HL-60 (cell line): ENCODE measurements at places on chromosomes 3 and 15.

GRCh38 chr15:71125831-71126450 is 10.7 kb downstream of the THSD4 start:
- no peak for DNase-seq

DNA sequence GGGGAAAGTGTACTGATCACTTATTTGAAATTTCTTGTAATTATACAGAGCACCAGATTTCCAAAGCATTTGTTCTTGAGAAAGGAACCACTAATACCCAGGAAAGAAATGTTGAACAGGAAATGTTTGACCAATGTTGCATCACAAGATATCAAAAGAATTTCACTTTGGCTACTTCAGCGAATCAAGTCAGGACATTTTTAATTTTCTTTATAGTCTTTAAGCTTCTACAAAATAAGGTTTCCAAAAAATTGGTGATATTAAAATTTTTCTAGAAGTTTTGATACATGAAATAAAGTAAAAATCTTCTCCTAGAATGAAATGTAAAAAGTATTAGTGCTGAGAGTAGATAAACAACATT is 421.9 kb downstream of the MECOM start:
- no peak for DNase-seq

GRCh38 chr3:1726741-1727140 is 371.9 kb upstream of the CNTN4 start:
- DNase-seq: no peak

GRCh38 chr3:78003090-78003489 is 963.2 kb downstream of the ROBO2 start:
- no peak for DNase-seq

GRCh38 chr15:54556231-54556630 is 578.0 kb downstream of the UNC13C start:
- DNase-seq: no peak

DNA sequence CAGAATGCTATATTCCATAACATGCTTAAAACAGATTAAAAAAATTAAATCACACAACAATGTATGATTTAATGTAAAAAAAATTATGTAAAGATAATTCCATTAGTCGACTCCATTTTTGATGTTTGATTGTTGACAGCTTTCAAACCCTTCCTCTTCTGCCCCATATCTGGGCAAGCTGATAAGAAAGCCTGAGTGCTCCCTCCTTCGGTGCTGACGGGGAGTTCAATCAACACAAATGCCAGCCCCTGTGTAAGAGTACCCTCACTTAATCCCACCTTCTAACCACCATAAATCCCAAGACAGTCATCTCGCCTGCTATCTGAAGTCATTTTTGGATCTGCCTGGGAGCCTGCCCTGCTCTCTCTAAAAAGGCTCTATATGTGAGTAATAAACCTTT is 59.8 kb upstream of the IP6K2 start:
- DNase-seq: no peak

DNA sequence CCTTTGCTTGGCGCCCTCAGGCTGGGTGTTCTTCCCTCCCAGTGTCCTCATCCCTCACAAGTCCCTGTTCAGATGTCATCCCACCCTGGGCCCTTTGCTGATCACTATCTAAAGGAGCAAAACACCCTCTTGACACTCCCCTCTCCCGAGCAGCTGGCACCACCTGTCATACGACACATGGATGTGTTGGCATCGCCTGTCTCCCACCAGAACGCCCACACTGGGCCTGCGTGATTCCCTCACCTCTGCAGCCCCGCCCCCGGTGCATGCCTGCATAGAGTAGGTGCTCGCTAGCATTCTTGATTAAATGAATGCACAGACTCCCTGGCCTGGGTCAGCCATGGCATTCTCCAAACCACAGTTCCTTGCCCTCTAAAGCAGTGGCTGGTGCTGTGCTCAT is 75.8 kb downstream of the DNAJB8 start:
- no peak for DNase-seq

- no peak for DNase-seq
Observed at GRCh38 chr3:64408770-64409169, 183.5 kb upstream of the PRICKLE2 start.

GRCh38 chr3:140470962-140471361 is 206.9 kb upstream of the TRIM42 start:
- DNase-seq: no peak

GRCh38 chr3:24340966-24341365 is 153.7 kb downstream of the THRB start:
- DNase-seq: no peak

DNA sequence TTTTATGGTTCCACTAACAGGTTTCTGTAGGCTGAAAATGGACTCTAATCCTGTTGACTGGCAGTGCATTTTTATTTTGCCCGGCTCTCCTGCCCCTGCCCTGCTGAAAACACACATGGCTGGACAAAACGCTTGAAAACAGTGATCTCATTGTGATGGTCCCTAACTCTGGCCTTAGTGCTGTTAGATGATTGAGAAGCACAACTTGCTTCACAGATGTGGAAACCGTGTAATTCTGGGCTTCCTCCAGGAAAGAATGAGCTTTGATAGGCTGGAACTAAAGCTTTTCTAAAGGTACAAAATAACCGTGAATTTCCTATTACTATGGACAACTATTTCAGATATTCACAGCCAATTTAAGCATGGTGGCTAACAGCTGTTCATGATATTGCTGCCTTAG is 121.4 kb downstream of the VGLL3 start:
- DNase-seq: no peak

DNA sequence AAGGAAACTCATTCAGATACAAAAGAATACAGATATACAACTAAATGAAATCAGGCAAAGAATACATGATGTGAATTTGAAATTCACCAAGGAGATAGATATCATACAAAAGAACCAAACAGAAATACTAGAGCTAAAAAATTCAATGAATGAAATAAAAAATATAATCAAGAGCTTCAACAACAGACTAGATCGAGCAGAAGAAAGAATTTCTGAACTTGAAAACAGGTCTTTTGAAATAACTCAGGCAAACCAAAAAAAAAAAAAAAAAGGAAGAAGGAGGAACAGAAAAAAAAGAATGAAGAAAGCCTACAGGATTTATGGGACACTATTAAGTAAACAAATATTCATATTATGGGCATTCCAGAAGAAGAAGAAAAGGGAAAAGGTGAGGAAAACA is 137.8 kb downstream of the DMXL2 start:
- DNase-seq: no peak

GRCh38 chr15:50049871-50050270 is 69.2 kb downstream of the ATP8B4 start:
- DNase-seq: no peak

DNA sequence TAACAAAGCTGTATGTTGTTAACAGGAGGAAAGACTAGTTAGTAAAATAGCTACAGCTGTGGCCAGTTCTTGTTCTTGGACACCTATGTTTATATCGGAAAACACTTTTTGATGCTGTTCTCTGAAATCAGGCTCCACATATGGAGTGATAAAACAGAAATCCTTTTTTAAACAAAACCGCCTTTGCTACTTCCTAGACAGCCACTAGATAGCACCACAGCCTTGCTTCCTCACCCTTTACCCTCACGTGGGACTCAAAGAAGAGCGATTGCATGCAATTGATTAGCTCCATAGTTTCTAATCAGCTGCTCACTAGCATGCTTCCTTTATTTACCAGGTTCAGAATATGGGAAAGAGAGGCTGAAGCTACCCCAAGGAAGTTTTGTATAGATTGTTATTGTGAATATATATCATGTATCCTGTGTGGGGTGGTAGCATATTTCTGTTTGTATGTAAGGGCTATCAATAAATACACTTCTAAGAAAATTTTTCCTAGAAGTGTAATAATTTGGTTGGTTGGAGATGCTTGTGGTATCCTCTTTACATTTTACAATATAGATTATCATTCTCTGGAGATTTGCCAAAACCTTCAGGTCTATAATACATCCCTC is 4.3 kb upstream of the MTFMT start:
- no peak for DNase-seq

DNA sequence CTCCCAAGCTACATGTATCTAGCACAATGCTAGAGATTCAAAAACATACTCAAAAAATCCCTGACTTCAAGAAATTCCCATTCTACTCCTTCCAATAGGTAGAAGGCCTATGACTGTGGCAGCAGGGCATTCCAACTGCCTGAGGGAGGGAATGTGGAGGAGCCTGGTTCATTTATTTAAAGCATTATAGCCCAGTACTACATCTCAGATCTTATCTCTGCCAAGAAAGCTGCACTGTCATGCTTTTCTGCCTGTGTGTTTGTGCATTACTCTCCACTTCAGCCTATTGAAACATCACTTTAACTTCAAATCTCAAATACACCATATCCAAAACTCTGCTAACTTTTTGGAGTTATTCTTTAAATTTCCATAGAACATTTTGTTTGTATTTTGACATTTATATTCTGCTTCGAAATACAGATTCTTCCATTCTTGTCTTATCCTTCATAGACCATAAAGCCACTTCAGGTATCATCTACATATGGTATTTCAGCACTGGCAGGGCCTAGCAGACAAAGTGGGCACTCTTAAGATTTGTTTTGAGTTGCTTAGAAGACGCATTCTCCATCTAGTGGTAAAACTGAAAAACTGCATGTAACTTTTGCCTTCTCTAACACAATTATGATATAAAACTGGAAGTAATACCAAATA is 59.1 kb upstream of the NEDD4 start:
- DNase-seq: no peak

- DNase-seq: no peak
Observed at GRCh38 chr3:107272471-107272870, 104.8 kb upstream of the CCDC54 start.

GRCh38 chr15:82875411-82876003 is 66.1 kb downstream of the WHAMM start:
- DNase-seq: no peak

DNA sequence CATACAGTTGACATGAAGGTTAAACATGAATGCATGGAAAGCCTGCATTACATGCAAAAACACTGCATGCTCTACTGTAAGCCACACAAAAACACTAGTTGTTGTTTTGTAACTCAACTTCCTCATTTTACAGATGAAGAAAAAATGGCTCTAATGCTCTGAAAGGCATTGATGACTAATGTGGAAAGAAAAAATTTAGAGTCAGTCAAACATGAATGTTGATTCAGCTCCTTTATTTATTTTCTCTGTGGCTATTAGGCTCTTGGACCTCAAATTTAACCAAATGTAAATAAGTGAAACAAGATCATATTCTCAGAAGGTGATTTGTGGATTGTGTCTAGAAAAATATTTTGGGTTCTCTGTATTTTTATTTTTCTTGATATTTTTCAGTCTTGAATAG is 336.7 kb upstream of the ZNF717 start:
- DNase-seq: no peak

- DNase-seq: no peak
Observed at GRCh38 chr3:123449997-123450604, 1.2 kb upstream of the ADCY5 start.

- DNase-seq: no peak
Observed at GRCh38 chr3:147034359-147034758, 372.0 kb downstream of the ZIC4 start.

- DNase-seq: peak; percentile 29
Observed at GRCh38 chr3:141050576-141051442, at the start of gene SPSB4. Gene SPSB4, plus strand, starts transcription at chr3:141051347. Its CDS starts 14,758 bp downstream, at chr3:141066105.

DNA sequence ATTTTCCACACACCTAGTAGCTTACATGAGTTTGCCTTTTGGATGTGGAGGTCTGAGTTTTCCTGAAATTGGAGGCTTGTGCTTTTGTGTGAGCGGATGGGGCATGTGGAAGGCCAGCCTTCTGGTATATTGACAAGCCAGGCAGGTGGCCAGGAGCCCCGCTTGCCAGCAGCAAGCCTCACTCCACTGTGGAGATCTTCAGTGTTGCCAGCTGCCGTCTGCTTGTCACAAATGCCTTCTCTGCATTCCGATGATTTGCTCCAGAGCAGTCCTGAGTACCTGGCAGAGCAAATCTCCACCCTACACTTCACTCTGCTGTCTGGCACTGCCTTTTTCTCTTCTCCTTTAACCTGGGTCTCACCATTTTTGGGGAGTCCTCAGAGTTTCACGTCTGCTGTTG is 29.1 kb upstream of the CHST2 start:
- DNase-seq: no peak

GRCh38 chr3:184760337-184761074 is 48.6 kb upstream of the MAGEF1 start:
- no peak for DNase-seq

DNA sequence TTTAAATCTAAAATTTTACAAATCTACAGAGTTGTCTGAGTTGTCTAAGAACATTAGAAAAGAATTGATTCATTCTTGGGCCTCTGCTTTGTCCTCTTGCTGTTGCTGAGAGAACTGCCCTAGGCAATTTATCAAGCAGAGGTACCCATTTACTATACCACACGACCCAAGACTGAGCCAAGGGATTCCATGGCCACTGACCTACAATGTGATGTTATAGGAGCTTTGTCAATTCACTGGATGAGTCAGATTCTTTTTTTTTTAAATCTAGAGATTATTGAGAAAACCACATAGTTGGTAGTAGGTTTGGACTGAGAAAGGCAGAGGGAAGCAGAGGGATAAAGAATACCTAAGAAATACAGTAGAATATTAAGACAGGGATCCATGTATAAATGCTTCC is 55.3 kb downstream of the TRAT1 start:
- no peak for DNase-seq

DNA sequence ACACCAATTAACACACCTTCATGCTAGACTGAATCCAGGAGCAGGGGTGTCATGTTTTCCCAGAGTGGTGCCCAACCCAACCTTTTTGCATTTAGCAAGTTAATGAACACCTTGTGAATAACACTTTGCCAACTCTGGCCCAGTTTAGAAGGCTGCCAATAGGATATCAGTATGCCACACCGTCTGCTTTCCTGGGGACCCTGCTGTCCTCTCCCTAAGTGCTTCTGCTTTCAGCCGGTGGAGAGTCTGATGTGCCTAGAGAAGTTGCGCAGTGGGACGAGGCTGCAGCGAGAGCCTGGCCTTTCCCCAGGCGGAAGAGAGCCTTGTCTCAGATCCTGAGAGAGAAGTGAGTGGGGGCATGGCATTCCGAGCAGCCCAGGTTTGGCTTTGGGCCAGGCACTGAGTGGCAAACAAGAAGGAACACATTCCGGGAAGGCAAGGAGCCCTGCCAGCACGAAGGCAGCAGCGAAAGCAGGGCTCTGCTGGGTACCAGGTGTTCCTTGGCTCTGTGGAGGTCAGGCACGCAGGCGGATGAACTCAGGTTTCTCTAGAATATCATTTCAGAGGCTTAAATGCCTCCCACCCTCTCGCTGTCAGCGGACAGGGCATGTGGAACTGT is 36.9 kb downstream of the SENP8 start:
- DNase-seq: peak; percentile 16

DNA sequence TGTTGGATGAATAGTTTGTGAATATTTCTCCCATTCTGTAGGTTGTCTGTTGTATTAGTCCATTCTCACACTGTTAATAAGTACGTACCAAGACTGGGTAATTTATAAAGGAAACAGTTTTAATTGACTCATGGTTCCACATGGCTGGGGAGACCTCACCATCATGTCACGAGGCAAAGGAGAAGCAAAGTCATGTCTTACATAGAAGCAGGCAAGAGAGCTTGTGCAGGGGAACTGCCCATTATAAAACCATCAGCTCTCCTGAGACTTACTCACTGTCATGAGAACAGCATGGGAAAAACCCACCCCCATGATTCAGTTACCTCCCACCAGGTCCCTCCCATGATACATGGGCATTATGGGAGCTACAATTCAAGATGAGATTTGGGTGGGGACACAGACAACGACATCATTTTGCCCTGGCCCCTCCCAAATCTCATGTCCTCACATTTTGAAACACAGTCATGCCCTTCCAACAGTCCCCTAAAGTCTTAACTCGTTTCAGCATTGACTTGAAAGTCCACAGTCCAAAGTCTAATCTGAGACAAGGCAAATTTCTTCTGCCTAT is 133.2 kb downstream of the LMLN start:
- no peak for DNase-seq
